ENCODE measurements at places on chromosomes 7 and 10. TPM values are rescaled to one million over a fixed set of nuclear protein-coding genes. Genes with fewer than 3 reads are reported as not detected.
A peak's percentile ranks its signal among the peaks of the same experiment; 100 is the strongest.

The FAM25A gene
- total RNA-seq: not detected

The PTPN20 gene
- total RNA-seq: not detected

The SPDYE5 gene
- not detected for total RNA-seq

The RET gene
- total RNA-seq: 0.04 TPM

The SCIN gene
- total RNA-seq: 0.37 TPM

The DPYSL4 gene
- 19.6 TPM for total RNA-seq

DNA sequence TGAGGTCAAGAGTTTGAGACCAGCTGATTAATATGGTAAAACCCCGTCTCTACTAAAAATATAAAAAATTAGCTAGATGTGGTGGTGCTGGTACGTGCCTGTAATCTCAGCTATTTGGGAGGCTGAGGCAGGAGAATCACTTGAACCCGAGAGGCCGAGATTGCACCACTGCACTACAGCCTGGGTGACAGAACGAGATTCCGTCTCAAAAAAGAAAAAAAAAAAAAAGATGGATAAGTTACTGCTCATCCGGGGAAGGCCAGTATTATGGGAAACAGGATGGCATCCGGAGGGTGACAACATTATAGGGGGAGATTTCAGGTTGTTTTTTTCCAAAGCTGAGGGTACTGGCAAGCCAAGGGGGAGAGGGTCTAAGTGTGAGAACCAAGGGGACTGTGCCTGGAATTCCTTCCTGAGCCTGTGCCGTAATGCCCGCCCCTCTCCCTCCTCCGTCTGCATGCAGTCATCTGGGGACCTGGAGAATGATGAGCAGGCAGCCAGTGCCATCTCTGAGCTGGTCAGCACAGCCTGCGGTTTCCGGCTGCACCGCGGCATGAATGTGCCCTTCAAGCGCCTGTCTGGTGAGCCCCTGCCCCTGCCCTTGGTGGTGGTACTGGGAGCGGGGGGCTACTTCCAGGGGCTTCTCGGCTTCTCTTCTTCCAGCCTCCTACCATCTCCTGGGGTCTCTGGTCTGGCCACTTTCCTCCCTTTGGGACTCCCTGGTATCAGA is 4.4 kb downstream of the LAMTOR4 start:
- DNase-seq: no peak

DNA sequence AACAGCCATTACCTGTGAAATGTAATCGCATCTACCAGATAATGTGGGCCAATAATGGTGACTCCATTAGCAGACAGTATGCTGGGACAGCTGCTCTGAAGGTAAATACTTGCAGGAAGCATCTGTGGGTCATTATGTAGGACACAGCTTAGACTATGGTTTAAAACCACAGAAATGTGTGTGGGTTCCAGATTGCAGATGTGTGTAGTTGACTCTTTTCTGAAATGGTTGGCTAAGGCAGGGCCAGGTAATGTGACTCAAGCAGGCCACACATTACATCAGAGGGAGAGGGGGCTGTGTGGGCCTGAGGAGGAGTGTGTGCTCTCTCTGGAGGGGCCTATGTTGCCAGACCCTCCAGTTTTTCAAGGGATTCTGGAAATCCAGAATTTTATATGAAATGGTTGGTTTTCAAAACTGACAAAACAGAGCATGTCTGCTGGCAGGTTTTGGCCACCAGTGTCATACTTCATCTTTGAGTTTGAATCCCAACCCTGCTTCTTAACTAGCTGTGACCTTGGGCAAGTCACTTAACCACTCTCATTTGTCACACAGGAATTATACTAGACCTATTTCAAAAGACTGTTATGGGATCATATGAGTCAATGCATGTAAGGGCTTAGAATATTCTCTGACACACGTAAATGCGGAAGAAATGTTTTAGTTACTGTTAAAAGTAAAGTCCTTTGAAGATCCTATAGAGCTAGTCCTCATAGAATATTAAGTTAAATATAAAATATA is 64.5 kb downstream of the MCMBP start:
- peak; percentile 88 for DNase-seq

All from H4 (cell line).